ENCODE measurements at places on chromosomes 12 and 14.

- DNase-seq, result no peak
These were observed 58.1 kb downstream of the HSP90AA1 start for GRCh38 chr14:102028733-102029132.

DNA sequence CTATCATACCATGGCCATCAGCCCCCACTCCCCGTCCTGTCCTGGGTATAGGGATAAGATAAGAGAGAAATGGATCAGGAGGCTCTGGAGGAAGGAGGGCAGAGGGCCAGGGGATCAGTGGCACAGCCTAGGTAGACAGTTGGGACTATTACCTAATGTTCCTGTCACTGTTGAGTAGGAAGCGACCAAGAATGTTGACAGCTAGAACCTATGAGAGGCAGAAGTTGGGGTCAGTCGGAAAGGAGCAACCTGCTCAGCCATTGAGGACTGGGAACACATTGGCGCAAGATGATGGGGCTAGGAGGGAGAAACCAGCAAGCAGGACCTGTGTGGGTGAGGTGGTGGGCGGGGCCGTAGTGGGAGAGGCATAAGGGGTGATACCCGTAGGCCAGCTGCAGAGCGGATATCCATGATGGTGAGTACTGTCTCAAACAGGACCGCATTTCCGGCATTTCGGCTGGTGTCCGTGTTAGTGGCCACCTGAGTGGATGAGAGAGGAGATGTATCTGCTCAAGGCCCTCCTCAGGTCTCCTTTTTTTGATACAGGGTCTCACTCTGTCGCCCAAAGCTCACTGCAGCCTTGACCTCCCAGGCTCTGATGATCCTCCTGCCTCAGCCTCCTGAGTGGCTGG lies 3.3 kb downstream of the AP1G2 start:
- no peak for DNase-seq

- DNase-seq, result no peak
These were observed 4.9 kb downstream of the PHLDA1 start for GRCh38 chr12:76026643-76027063.

GRCh38 chr12:77222336-77222735 lies 157.0 kb upstream of the E2F7 start:
- no peak for DNase-seq

- no peak for DNase-seq
These were observed 39.7 kb upstream of the VRK1 start for GRCh38 chr14:96757456-96757855.

DNA sequence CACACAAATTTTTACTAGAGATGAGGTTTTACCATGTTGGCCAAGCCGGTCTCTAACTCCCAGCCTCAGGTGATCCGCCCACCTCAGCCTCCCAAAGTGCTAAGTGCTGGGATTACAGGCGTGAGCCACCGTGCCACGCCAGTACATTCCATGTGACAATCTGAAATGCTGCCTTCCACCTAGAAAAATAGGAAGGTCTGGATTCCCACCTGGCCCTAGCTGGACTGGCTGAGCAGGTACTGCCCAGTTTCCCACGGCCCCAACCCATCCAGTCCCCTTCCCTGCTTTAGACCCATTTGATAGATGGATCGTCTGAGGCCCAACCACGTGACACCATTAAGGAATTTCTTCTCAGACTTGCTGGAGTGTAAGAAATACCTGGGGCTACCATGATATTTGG lies 55.4 kb downstream of the KDM2B start:
- no peak for DNase-seq
